OCI-LY7 (cell line): ENCODE measurements at places on chromosomes 11 and 22. TPM values are rescaled to one million over a fixed set of nuclear protein-coding genes. Genes with fewer than 3 reads are reported as not detected.
A peak's percentile ranks its signal among the peaks of the same experiment; 100 is the strongest.

- DNase-seq = no peak
These were observed 91.2 kb downstream of the ARHGAP42 start for GRCh38 chr11:100778166-100778785.

- DNase-seq = peak; percentile 71
These were observed 35.0 kb upstream of the MOB2 start for GRCh38 chr11:1521382-1522080.

AKIP1 gene
- total RNA-seq = 28.2 and 28.3 TPM in 2 replicates

MYO7A gene
- total RNA-seq = not detected in 2 replicates

GRCh38 chr11:63508009-63508408, 2.1 kb downstream of the LGALS12 start:
- DNase-seq = peak; percentile 41

FAM111A gene
- total RNA-seq = 93.7 and 99.8 TPM in 2 replicates

APOBEC3A gene
- total RNA-seq = not detected in 2 replicates

DNA sequence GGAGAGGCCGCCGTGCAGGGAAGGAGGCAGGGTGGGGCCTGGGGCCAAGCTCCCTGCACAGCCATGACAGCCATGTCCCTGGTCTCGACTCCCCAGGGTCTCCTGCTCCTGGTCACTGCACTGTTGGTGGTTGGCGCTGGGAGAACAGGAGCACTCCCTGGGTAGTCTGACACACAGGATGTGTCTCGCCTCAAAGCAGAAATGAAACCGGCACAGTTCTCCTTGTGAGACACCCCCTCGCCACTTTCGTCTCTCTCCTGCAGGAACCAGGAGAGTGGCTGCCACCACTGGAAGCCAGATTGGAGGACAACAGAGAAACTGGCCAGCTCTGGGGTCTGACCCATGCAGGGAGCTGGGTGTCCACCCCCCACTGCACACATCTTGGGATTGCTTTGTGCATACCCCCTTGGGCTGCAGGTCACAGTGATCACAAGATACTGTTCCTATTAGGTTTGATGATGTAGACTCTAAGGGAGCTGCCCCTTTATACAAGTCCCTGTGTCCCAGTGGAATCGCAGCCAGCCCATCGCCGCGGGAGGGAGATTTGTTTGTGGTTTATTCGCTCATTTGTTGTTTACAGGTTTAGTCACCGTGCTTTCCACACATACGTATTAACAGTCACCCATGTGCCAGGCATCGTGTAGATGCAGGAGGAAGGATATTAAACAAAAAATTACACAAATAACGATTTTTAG, 27.0 kb upstream of the YWHAH start:
- DNase-seq = peak; percentile 58

DNA sequence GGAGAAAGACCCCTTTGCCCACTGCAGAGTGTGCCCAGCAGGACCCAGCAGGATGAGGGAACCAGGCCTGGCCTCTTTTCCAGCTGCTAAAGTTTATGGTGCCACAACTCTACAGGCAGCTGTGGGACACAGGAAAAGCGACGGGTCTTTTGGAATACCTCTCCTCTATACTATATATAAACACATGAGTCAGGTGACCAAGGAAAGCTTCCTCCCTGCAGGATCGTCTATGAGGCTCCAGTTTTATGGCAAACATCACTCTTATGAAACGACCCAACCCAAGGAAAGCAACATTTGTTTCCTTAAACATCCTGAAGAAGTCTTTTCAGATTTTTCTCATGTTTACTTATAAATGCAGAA, 102.8 kb upstream of the AKIP1 start:
- DNase-seq = no peak

DNA sequence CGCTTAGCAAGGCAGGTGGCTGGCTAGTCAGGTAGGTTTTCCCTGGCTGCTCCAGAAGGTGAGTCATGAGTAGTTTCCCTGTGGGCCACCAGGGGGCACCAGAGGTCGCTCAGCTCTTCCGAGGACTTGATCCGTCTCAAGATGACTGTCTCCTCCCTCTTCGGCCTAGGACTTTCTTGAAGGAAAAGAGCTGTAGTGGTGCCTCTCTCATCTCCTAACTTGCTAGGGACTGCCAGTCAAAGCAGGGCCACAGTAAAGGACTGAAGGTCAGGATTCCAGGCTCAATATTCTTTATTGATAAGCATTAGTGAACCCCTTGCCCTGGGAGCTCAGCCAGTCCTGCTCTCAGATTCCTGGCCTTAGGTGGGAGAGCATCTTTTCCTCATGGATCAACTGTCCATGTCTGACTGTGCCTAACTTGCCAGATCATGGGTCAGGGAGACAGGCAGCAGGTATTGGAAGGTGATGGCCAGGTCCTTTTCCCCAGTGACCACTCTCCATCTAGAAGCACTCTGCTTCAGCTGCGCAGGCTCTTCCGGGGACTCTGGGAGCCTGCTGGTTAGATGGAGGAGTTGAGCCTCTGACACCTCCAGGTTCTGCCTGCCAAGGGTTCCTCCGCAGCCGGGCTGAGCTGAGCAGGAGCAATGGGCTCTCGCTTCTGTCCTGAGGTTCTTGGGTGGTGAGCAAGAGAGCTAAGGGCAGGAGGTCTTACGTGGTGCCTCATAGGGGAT, 1.9 kb downstream of the POLD4 start:
- DNase-seq = peak; percentile 84

ZNF280A gene
- total RNA-seq = not detected in 2 replicates

HTR3B gene
- total RNA-seq = not detected in 2 replicates

DNA sequence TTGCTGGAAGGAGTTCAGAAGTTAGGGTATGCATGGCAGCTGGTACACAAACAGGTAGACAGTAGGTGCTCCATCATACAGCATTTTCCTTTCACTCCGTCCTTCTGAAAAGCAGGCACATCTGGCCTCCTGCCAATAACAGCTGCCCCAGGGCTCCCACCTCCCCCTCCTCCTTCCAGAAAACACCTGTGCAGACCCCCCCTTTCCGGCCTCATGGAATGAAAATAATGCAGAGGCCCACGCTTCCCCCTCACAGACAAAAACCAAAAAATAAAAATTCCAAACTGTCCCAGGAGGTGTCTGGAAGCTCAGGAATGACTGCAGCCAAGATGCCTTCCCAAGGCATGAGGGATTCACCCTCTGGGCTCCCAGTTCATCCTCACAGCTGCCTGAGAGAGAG, 185.5 kb downstream of the MN1 start:
- DNase-seq = no peak

C22orf31 gene
- not detected in 2 replicates for total RNA-seq

DNA sequence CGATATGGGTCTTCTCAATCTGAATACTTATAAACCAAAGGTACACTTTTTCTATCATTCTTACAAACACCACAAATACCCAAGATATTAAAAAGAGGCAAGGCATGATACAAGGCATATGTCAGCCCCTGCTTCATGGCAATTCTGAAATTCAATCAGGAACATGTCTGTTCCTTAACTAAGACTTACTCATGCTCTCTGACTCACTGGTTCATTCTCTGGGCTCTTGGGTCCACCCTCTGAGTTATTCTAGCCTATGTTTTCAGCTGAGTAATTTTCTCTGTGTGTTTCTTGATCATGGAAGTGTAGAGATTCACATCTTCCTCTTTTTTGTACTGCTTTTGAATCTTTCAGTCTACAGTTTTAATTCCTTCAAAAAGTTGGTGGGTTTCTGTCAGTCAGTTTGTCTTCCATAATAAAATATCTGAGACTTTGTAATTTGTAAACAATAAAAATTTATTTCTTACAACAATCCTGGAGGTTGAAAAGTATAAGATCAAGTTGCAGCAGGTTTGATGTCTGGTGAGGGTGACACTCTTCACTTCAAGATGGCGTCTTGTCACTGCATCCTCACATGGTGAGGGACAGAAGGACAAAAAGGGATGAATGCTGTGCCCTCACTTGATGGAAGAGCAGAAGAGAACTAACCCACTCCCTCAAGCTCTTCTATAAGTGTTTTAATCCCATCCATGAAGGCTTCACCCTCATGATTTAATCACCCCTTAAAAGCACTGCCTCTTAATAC, 211.7 kb downstream of the FAM76B start:
- no peak for DNase-seq

- peak; percentile 77 for DNase-seq
These were observed 34.1 kb downstream of the MB start for GRCh38 chr22:35582861-35583670.

DNA sequence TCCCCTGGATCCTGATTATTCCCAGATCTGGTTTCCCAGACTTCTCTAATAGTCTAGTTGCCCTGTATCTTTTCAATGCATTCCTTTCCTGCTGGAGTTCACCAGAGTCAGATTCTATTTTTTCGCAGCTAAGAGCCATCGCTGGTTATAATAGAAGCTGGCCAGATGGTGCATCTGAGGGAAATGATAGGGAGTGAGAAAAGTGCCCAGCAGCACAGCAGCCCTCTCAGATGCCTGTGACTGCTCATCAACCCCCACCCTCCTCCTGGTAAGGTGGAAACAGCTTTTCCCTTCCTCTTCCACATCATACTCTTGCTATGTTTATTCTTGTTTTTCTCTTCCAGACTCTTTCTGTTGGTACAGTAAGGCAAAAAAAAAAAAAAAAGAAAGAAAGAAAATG, 12.8 kb downstream of the OR8A1 start:
- DNase-seq = no peak

DNA sequence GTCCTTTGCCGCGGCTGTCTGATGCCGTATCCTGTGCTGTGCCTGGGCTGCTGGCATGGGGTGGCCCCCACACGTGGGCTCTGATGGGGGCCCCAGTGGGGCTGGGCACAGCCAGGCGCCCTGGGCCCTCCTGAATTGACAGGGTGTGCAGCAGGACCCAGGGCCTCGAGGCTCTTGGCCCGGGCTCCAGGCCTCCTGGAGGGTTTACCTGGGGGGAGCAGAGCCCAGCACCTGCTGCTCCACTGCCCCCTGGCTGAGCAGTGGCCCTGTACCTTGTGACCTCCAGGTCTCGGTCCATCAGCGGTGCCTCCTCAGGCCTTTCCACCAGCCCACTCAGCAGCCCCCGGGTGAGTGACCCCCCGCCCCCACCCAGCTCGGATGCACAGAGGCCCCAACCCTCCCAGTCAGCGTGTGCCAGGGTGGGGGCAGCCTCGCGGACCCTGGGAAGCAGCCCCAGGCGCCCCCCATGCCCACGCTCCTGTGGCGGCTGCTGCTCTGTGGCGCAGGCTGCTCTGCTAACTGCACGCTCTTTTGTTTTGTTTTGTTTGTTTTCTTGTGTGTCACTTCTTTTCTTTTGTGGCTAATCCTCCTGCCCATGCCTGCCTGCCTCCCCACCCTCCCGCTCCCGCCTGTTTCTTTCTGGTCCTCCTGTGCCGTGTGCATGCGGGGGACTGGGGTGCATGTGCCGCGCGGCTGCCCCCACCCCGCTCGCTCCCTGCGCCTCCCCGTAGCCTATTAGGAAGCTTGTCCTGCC, 36.9 kb downstream of the MOB2 start:
- no peak for DNase-seq

GRCh38 chr11:27470826-27471588, 1.6 kb downstream of the LGR4 start:
- no peak for DNase-seq

DNA sequence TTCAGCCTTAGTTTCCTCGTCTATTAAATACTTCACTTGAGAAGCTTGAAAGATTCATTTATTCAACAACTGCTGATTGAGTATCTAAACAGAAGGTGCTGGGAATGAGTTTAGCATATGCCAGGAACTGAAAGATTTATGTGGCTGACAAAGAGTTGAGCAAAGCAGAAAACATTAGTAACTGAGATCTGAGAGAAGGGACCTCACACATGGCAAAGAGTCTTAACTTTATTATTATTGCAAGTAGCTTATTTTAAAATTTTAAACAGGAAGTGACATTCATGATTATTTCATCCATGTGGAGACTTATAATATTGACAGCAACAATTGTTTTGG, 133.6 kb downstream of the CASP12 start:
- no peak for DNase-seq

- DNase-seq = no peak
These were observed 30.8 kb downstream of the BLID start for GRCh38 chr11:122085264-122085663.

DNA sequence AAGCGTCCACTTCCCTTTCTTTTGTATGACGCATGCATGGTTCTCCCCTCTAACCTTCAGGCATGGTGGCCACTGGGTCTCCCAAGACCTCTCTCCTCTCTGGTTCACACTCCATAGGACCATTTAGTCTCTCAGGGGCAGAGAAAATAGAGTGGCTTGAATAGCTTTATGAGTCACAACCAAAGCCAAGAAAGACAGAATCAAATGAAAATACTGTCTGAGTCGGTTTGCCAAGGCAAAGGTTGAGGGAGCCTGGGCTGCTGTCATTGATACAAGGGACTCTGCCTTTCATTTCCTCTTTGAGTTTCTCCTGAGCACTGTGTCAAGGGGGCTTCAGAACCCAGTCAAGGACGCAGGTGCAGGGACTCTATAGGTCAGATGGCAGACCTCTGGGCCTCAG, 44.2 kb downstream of the TENM4 start:
- DNase-seq = no peak

- no peak for DNase-seq
These were observed 46.0 kb upstream of the KLHL35 start for GRCh38 chr11:75478783-75479596.

GRCh38 chr11:61718621-61719302, 33.7 kb upstream of the MYRF start:
- no peak for DNase-seq

IMMP1L gene
- total RNA-seq = 28.9 and 37.3 TPM in 2 replicates

GRCh38 chr11:47843361-47844055, 4.6 kb downstream of the NUP160 start:
- DNase-seq = no peak

BIRC3 gene
- 66.9 and 69.2 TPM in 2 replicates for total RNA-seq

GUCY1A2 gene
- not detected in 2 replicates for total RNA-seq

DNA sequence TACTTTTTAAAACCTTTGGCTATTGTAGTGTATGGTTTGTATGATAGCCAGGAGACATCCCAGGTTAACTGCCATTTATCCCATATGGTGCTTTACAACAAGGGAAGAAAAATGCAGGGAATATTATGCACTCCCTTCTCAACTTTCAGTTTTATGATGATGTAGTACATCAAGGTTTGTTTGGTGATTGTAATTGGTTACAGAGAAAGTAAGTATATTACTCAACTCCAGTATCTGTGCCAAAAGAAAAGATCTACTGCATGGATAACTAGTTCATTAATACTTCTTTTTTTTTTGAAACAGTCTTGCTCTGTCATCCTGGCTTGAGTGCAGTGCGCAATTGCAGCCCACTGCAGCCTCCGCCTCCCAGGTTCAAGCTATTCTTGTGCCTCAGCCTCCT, 65.3 kb downstream of the BCL2L13 start:
- no peak for DNase-seq

GRCh38 chr11:72058416-72059034, 21.8 kb downstream of the NUMA1 start:
- no peak for DNase-seq

- DNase-seq = no peak
These were observed 1.1 kb upstream of the NECTIN1 start for GRCh38 chr11:119729951-119730613.

DNA sequence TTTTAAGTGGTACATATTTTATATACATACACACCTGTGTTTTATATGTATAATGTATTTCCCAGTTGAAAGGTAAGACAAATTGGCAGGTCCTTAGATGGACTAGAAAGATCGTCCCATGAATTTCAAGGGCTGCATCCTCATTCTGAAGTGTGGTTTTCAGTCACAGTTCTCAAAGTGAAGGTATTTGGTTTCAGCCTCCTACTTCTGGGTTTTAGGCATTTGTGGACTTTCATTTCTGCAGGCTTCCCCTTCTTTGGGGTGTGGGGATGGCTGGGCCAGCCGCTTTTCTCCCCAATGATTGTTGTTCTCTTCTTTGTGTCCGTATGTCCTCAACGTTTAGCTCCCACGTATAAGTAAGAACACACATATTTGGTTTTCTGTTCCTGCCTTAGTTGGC, 10.0 kb downstream of the DCPS start:
- DNase-seq = no peak

ISX gene
- not detected in 2 replicates for total RNA-seq

SHISAL1 gene
- total RNA-seq = not detected in 2 replicates

PTPRCAP gene
- total RNA-seq = 101 and 129 TPM in 2 replicates

FAM180B gene
- total RNA-seq = 0.23 and 0.26 TPM in 2 replicates

- DNase-seq = no peak
These were observed 6.3 kb upstream of the OSM start for GRCh38 chr22:30272781-30273601.

WNT7B gene
- total RNA-seq = not detected in 2 replicates
